Glomerular endothelial cell (primary cell): ENCODE measurements at places on chromosomes 3 and 15.

GRCh38 chr3:19947549-19948225, 790 bp downstream of the RAB5A start:
- no peak for DNase-seq

DNA sequence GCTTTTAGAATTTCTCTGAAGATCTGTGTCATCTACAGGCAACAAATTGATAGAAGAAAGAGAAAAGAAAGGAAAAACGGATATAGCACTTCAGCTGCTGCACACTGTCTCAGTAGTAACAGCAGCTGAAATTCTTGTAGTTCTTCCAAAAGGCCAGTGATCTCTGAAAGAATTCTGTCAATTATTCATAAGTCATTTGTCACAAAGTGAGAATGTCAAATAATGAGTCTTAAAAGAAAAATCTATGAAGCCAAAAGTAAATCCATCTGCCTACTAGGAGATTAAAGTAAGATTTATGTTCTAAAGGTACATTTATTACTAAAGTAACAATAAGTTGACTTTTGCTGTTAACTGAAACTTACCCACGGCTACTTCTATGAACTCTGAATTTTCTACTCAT, 24.6 kb downstream of the IFT80 start:
- DNase-seq = no peak

DNA sequence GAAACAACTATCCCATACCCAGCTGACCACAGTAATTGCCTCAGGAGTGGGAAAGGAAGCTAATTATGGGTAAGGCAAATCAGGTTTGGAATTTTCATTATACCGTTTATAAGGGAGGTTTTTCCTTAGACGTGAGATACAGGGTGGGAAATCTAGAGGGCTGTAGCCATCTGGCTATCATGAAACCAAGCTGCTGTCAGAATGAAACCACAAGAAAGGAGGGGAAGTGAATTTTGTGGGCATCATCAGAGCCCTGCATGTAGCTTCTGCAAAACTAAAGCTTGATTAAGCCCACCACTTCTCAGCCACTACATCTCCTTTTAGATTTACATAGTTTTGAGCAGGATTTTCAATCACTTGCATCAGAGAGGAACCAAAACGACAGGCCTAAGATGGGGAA, 893.5 kb downstream of the TUSC7 start:
- no peak for DNase-seq

GRCh38 chr15:95076678-95076990, 845.3 kb downstream of the MCTP2 start:
- DNase-seq = no peak

- DNase-seq = no peak
These were observed 80.2 kb downstream of the RPLP1 start for GRCh38 chr15:69532856-69533255.

DNA sequence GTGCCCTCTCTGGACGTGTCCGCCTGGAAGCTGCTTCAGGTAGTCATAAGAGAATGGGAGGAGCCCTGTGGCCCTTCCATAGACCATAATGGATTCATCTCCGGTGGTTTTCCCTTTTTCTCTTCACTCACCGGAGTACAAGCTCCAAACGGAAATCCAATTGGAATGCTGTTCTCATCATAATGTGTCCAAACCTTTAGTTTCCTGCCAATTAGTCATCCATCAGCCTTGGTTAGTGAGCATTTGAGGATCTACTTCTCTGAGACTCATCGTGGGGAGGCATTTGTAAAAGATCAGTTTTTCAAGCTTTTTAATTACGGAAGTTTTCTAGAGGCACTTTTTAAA, 34.9 kb downstream of the ABHD2 start:
- no peak for DNase-seq

GRCh38 chr3:67719333-67719732, 64.9 kb upstream of the SUCLG2 start:
- peak; percentile 64 for DNase-seq
